ENCODE measurements at places on chromosomes 6 and 20. TPM values are rescaled to one million over a fixed set of nuclear protein-coding genes. Genes with fewer than 3 reads are reported as not detected.

GRCh38 chr20:37396416-37397075 is 50.6 kb downstream of the SRC start:
- no peak for DNase-seq

- peak; percentile 88 for DNase-seq
These were observed 21.9 kb downstream of the ECT2L start for GRCh38 chr6:138817799-138818198.

The LHFPL5 gene
- not detected for total RNA-seq

- no peak for DNase-seq
These were observed 42.3 kb upstream of the FAM83C start for GRCh38 chr20:35334311-35335101.

- DNase-seq: no peak
These were observed 18.6 kb downstream of the SLC2A4RG start for GRCh38 chr20:63758152-63758551.

The DLK2 gene
- total RNA-seq: 3.8 TPM

- DNase-seq: no peak
These were observed 336.0 kb downstream of the SYNE1 start for GRCh38 chr6:152301021-152301764.

The GRIK2 gene
- total RNA-seq: not detected

DNA sequence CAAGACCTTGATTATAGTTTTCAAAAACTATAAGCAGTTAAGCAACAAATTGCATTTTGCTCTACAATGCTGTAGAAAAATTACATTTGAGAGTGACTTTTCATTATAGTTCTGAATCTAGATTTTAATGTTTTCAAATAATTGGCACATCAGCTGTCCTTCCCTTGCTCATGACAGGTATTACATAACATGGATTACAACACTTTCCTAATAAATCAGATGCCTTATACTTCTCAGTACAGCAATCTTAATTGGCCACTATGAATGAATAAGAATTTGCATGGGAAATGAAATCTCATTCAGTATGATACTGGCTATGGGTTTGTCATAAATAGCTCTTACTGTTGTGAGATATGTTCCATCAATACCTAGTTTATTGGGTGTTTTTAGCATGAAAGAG is 29.9 kb downstream of the HSF2 start:
- no peak for DNase-seq

DNA sequence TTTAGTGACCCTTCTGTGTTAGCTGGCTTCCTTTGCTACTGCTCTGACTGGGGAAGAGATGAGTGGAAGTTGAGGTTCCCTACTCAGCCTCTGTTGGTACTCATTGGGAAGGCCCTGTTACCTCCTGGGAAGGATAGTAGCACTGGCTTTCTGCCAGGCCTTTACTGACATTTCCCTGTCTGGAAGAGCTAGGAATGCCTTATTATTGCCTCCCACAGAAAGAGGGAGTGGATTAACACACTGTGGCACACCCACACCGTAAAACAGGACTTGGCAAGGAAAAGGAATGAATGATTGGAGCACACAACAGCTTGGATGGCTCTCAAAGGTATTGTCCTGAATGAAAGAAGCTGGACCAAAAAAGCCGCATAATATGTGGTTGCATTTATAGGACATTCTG is 12.2 kb downstream of the ZNF831 start:
- DNase-seq: no peak

DNA sequence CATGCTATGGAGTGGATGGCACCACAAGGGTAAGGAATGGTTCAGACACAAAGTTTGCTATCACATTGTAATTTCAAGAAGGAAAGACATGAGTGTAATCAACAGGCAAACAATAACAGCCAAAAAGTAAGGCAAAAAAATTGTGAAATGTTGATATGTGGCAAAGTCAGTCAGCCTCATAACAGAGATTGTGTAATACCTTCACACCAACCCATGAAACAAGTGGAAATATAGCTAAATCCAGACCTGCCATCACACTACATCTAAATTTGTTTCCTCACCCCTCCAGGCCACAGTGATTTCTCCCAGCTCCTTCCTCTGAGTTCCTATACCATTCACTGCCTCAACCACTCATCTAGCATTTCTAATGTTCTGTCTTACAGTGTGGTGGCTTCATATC is 37.3 kb downstream of the SIM1 start:
- DNase-seq: no peak

- peak; percentile 61 for DNase-seq
These were observed 9.0 kb downstream of the TEAD3 start for GRCh38 chr6:35487658-35488516.

DNA sequence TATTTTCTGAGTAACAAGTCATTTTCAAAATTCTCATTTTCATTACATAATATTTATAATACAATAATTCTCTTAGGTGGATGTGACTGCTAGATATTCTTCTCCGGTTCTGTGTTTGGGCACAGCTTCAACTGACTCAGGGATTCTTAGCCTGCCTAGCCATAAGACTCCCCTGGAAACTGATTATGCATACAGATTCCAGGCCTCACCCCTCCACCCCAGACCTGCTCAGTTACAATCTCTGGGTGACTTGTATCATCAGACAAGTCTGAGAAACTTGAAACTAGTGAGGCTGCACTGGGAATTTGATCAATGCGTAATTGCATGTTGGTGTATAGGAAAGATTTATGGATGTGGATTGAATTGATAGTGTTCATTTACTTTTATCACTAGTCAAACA is 25.4 kb downstream of the FLRT3 start:
- no peak for DNase-seq

- peak; percentile 40 for DNase-seq
These were observed 38.6 kb upstream of the SENP6 start for GRCh38 chr6:75563032-75563431.

DNA sequence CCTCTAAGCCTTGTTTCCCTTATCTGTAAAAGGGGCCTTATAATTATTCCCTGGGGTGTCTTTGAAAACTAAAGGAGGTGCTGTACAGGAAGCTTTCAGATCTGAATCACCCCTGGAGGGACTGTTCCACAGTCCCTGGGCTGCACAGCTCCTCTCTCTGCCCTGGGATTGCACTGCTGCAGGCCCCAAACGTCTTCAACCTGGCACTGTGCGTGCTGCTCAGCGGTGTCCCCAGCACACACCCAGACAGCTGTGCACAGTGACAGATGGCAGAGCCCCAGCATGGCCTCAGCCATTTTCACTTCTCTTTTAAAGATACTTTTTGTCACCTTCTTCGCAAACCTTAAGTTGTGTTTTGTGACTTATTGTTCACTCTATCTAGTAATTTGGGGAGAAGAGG is 50.7 kb upstream of the INSM1 start:
- DNase-seq: no peak

The CCM2L gene
- not detected for total RNA-seq

The ZKSCAN4 gene
- 4.8 TPM for total RNA-seq

The SALL4 gene
- not detected for total RNA-seq

The BEND6 gene
- 7.7 TPM for total RNA-seq

The AGPAT1 gene
- total RNA-seq: 55.3 TPM

- no peak for DNase-seq
These were observed 6.7 kb upstream of the CDKN1A start for GRCh38 chr6:36671687-36672375.

DNA sequence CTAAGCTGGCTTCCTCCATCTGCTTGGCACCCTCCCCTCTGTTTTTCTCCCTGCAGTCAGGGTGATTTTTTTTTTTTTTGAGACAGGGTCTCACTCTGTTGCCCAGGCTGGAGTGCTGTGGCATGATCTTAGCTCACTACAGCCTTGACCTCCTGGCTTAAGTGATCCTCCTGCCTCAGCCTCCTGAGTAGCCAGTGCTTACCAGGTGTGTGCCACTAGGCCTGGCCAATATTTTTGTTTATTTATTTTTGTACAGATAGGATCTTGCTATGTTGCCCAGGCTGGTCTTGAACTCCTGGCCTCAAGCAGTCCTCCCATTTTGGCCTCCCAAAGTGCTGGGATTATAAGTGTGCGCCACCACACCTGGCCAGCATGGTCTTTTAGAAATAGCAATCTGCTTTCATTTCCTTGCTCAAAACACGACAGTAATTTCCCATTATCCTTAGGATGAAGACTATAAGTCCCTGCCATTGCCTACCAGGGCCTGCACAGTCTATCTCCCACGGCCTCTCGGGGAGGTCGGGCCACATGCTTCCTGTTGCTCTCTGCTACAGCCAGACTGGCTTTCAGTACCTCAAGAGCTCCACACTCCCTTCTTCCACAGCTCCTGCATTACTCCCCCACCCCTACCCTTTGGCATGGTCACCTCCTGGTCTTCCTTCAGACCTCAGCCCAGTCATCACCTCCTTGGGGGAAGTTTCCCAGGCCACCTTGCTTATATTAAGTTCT is 11.1 kb upstream of the CD164 start:
- DNase-seq: no peak

DNA sequence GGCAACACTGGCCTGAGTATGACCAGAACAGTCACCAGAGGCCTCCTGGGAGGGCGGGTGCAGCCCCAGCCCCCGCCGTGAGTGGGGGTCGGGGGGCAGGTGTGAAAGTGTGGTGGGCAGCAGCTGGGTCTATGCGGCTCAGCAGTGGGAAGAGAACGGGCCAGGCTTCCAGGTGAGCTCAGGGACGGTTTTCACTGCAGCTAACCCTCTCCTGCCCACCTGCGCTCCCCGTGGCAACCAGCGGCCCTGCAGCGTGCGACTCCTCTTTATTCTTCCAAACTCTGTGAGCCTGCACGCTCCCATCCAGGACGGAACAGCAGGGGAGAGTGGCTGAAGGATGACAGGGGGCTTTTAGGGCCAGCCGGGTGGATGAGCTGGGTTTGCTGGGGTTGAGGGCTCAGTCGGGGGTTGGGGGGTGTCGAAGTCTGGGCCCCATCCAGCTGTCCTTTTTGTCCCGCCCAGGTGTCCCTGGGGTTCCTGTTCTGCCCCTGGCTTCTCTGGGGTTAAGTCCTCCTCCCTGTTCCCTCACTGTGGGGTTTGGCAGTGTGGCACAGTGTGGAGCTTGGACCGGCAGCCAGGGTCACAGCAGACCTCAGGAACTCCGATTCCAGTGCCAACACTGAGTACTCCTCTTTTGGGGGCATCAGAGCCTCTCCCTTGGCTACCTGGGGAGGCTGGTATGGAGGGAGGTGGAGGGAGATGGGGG is 859 bp upstream of the BIRC7 start:
- no peak for DNase-seq

GRCh38 chr6:37696841-37697662 is 631 bp downstream of the MDGA1 start:
- DNase-seq: no peak

The C20orf96 gene
- 0.50 TPM for total RNA-seq

GRCh38 chr20:36491901-36492617 is 49.3 kb upstream of the MYL9 start:
- peak; percentile 49 for DNase-seq

GRCh38 chr6:64712606-64713005 is 994.4 kb downstream of the EYS start:
- DNase-seq: no peak

DNA sequence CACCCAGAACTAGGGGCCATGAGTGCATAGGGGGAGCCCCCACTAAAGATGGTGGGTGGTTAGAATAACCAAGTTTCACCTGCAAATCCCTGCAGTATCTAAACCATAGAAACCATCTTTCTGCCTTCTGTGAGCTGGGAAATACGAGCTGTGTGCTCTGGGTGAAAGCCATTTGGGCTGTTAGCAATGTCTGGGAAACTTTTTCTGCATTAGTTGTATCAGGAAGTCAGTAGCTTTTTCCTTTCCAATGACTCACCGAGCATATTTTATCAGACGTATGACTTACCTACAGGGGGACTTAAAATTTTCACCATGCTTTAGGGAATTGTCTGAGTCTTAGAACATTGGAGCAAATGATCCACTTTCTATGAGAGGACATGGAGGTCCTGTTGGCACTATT is 584.0 kb downstream of the QKI start:
- DNase-seq: peak; percentile 55

The CTCFL gene
- total RNA-seq: not detected

DNA sequence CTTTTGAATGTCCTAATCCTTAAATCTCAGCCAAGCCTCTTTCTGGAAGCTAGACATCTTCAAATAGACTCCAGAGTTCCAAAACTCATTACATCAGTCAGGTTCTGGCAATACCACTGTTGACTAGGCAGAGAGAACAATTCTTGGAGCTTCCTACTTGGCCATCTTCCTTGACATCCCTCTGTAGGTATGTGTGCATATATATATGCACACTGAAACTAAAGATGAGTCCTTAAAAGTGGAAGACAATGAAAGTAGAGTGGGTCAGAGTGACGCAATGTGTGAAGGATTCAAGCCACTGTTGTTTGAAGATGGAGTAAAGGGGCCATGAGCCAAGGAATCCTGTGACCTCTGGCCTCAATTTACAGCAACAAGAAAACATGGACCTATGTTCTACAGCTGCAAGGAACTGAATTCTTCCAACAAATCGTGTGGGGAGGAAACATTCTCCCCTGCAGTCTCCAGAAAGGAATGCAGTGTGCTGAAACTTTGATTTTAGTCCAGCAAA is 18.7 kb upstream of the DUSP22 start:
- no peak for DNase-seq

DNA sequence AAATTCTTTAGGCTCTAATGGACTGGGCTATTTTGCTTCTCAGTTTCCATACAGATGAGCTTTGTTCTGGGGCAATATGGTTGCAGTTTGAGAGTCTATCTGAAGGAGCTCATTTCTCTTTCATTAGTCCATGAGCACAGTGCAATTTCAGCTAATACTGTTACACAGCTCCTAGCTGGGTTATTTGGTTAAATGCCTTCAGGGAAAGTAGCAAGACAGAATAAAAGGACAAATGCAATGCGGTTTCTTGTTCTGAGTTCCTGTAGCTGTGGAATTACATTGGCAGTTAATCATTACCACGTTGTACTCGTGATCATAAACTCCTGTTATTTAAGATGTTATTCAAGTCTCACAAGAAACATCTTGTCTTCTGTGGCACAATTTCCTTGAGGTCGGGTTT is 127.7 kb downstream of the BFSP1 start:
- no peak for DNase-seq

DNA sequence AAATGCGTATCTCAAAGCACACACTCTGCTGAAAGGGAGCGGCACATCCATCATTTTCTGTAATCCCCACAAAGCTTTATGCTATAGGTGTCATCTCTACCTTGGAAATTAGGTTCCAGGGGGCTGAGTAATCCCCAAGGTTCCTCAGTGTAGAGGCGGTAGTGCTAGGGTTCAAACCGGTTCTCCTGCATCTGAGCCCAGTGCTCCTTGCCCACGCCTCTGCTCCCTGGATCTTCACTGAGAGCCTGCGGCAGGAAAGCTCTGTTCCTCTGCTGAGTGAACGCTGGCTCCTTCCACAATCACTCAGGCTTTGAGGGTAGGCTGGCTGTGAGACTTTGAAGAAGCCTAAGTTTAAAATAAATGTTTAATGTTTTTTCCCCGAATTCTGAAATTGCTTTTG is 24.9 kb downstream of the SLC22A23 start:
- no peak for DNase-seq

Measured in HT1080 (cell line).